Progenitor cell of endocrine pancreas (in vitro differentiated cells): ENCODE measurements at places on chromosomes 2 and 18. TPM values are rescaled to one million over a fixed set of nuclear protein-coding genes. Genes with fewer than 3 reads are reported as not detected.

MYO7B gene
- total RNA-seq, result 0.64 TPM in 1 of 2 replicates, not detected in the other

DNA sequence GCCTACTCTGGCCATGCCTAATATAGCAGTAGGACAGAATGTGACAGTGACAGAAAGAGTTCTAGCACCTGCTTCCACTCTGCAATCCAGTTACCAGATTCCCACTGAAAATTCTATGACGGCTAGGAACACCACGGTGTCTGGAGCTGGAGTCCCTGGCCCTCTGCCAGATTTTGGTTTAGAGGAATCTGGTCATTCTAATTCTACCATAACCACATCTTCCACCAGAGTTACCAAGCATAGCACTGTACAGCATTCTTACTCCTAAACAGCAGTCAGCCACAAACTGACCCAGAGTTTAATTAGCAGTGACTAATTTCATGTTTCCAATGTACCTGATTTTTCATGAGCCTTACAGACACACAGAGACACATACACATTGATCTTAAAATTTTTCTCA, 45.2 kb upstream of the TTR start:
- no peak for DNase-seq

GRCh38 chr2:37737507-37737906, 66.1 kb upstream of the CDC42EP3 start:
- no peak for DNase-seq

- no peak for DNase-seq
These were observed 349.2 kb downstream of the ADCYAP1 start for GRCh38 chr18:1253827-1254226.

DNA sequence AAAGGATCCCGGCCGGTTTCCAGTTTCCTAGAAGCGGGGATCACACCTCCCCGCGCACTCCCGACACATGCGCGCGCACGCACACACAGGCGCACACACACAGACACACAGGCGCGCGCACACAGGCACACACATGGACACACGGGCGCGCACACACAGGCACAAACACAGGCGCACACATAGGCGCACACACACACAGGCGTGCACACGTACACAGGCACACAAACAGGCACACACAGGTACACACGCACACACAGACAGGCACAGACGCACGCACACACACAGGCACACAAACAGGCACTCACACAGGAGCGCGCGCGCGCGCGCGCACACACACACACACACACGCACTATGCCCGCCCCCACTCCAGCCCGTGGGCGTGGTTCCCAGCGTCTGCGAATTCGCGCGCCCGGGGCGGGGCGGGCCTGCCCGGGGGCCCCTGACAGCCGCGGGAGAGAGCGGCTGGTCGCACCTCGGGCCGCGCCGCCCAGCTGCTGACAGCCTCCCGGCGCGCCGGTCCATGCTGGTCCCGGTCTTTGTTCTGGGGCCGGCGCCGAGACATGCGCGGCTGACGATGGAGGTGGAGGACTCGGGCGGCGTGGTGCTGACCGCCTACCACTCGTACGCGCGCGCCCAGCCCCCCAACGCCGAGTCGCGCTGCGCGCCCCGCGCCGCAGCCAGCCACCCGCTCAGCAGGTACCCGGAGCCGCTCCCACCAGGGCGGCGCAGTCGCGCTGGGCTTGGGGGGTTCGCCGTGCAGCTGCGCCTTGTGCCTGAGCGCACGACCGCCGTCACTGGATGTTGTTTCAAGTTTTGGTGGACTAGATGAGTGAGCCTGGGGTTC, at the start of gene ARHGAP28:
TSS of gene ARHGAP28 (plus strand) at position 470 of the 845 bp plus-strand sequence. CDS start at position 576, 106 bp downstream.
- peak; percentile 84 for DNase-seq

DNA sequence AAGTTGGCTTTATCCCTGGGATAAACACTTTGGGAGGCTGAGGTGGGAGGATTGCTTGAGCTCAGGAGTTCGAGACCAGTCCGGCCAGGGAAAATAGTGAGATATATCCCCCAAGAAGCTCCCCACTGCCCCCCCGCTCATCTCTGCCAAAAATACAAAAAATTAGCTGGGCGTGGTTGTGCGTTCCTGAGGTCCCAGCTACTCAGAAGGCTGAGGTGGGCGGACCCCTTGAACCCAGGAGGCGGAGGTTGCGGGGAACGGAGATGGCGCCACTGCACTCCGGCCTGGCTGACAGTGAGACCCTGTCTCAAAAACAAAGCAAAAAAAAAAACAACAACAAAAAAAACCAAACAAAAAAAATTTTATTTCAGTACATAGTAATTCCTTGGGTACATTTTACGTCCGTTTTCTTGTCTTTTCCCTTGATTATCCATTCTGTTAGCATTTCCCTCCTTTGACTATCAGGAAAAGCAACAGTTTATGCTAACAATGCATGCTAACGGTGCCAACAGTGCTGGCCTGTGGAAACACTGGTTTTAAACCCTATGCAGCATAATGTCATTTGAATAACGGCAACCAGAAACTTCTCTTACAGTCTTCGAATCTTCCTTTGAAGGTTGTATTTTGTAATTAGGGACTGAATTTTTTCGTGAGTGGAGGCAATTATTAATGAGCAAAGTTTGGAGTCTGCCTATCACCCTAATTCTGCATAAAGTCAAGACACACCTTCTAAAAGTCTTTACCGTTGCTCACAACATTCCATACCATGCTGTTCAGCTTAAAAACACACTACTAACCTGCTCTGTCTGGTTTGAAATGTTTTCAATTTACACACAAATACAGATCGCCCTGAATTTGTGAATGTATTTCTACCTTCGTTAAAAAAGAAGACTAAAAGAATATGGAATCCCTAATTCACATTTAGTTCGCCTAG, 721 bp upstream of the MIB1 start:
- no peak for DNase-seq

- no peak for DNase-seq
These were observed 10.5 kb downstream of the PCARE start for GRCh38 chr2:29063646-29064345.

PID1 gene
- 0.27 and 0.34 TPM in 2 replicates for total RNA-seq

CROCC2 gene
- 0.36 and 0.40 TPM in 2 replicates for total RNA-seq

GRCh38 chr2:204776781-204777559, 231.7 kb downstream of the PARD3B start:
- no peak for DNase-seq

DNA sequence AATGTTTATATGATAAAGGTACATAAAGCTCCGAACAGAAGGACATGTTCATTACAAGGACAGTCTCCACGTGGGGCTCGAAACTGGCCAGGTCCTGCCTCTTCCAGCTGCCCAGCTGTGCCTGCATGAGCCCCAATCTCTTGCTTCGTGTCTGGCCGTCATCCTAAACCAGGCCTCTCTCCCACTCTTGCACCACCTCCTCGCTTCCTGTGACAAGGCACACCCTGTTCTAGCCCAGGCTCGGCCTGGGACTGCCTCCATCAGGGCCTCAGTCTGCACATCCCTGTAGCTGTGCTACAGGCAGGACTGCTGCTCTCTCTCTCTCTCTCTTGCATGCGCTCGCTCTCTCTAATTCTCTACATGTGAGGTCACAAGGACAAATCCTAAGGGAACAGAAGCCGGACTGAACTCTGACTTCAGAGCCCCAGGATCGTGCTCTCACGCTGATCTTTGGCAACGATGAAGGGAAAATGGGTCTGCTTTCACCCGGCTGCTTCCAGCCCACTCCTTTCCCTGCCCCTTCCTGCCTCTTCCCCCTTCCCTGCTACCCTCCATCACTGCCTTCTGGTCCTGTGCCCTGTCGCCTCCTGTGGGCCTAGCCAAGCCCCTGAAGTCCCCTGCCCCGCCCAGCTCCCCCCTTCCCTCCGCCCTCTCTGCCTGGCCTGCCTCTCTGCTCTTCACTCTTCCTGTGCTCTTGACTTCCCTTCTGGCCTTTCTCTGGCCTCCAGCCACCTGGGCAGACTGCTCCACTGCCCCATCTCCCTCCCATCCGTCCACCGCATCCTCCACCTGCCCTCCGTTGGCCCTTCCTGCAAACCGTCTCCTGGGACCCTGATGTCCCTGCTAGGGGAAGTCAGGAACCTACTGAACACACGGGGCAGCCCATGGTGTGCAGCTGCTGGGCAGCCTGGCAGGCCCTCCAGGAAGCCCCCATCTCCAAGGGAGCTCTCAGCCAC, 7.8 kb upstream of the GPR55 start:
- no peak for DNase-seq

CPO gene
- total RNA-seq, result 0.24 TPM in 1 of 2 replicates, not detected in the other

FASTKD2 gene
- total RNA-seq, result 28.3 and 28.6 TPM in 2 replicates

DSG1 gene
- not detected in 2 replicates for total RNA-seq

SOX11 gene
- total RNA-seq, result 146 and 154 TPM in 2 replicates

DNA sequence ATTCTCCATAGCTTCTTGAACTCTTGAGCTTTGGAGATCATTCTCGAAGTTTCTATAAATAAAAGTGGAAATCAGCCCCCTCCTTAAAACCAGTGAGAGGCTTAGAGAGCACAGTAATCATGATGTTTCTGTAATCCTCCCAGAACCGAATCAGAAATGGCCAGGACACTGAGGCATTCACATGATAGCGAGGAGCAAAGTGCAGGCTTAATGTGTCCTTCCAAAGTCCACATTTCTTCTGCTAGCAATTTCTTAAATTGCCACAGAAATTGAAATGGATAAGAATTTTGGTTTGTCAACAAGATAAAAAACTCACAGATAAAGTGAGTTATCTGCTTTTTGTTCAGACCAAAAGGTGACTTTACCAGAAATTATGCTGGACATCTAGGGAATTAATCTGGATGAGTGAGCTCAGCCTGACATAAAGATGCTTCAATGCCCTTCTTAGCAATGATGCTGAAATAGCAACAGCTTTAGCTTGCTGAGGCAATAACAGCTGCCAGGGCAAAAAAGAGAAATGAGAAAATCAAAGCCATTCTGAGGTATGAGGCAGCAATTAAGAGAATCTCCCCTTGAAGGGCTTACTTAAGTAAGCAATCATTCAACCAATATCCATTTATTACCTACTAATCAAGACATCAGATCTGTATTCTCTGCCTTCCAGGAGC, 82.4 kb upstream of the PHLPP1 start:
- no peak for DNase-seq

DNA sequence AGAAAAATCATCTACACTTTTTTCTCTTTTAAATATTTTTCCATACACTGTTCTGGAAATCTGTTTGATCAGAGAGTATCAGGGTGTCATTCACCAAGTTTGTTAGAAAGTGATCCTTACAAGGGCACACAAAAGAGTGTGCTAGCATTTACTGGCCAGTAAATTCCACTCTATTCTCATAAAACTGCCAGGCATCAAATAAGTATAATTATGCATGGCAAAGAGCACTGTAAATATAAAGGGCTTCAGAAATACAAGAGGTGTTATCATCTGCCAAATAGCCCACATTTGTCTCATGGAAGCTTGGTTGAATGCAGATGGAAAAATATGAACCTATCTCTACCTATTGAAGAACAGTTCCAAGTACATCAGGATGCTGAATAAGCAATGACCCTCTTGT, 847.3 kb upstream of the ACVR2A start:
- no peak for DNase-seq

- DNase-seq, result no peak
These were observed 58.0 kb downstream of the TCF7L1 start for GRCh38 chr2:85191157-85191556.

- DNase-seq, result no peak
These were observed 881.8 kb downstream of the SLC4A3 start for GRCh38 chr2:220509096-220509757.

FAP gene
- total RNA-seq, result not detected in 2 replicates

DNA sequence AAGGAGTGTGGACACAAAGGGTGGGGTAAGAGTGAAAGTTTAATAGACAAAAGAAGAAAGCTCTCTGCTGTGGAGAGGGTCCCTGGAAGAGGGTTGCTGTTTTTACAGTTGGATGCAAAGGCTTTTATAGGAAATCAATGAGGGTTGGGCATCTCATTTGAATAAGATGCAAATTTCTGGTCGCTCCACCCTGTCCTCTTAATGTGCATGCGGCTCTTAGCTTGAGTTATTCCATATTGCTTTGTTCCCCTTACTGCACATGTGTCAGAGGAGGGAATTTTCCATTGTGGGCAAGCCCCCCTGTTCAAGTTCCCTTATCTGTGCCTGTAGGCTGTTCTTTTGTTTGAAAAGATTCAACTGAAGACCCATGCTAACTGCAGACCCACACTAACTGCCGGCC, 326.5 kb downstream of the BCL11A start:
- no peak for DNase-seq

GRCh38 chr2:76120176-76120575, 409.5 kb upstream of the GCFC2 start:
- no peak for DNase-seq

- no peak for DNase-seq
These were observed 21.3 kb downstream of the MBD5 start for GRCh38 chr2:148042219-148042618.

- no peak for DNase-seq
These were observed 470.8 kb downstream of the ZEB2 start for GRCh38 chr2:144049137-144049536.

RAB17 gene
- 49.9 and 52.0 TPM in 2 replicates for total RNA-seq

DNA sequence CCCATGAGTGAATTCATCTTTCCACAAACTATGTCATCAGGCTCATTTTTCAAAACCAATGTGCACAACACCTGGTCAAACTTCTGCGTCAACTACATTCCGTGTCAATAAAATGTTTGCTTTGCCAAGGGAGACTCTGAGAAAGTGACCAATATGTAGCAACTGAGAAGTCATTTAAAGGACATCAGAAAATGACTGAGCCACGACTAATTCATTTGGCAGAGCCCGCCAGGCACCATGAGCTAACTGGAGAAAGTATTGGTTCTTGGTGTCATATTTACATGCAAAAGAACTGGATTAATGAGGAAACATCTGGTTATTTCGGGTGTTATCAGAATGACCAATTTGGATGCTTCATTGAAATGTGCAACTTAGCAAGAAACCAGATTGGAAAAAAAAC, 7.2 kb downstream of the RND3 start:
- no peak for DNase-seq

- no peak for DNase-seq
These were observed 2.4 kb downstream of the GAREM1 start for GRCh38 chr18:32468147-32468845.

DNA sequence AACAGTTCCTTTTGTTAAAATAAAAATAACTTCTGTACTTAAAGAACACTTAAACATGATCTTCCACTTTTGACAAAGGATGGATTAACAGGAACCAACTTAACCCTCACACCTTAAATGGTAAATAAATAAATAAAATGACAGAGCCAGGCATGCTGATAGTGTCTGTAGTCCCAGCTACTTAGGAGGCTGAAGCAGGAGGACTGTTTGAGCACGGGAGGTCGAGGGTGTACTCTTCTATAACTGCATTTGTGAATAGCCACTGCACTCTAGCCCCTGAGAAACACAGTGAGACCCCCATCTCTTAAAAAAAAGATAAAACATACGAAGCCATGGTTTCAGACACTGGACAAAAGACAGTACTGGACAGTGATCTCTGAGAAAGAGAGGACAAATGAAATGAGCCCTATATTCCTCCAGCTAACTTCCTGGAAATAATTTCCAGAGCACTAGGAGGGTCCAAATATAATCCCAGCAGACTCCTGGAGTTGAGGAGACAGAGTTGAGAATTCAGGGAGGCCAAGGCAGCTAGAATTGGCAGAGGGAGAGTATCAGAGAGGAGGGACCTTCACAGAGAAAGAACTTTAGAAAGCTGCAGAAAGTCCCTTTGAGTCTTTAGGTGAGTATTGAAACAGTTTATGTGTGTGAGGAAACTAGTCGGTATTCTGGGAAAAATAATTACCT, 17.4 kb downstream of the PPP4R1 start:
- no peak for DNase-seq

AQP12A gene
- total RNA-seq, result not detected in 2 replicates

GRCh38 chr18:36543030-36543429, 245.5 kb downstream of the FHOD3 start:
- no peak for DNase-seq
